Mesenteric fat pad (tissue), 1 donor: ENCODE measurements at places on chromosomes 1 and 21. TPM values are rescaled to one million over a fixed set of nuclear protein-coding genes. Genes with fewer than 3 reads are reported as not detected.

KCNC4 gene
- total RNA-seq = 12.8 TPM

ANKRD34A gene
- total RNA-seq = 0.74 TPM

PIK3R3 gene
- 72.6 TPM for total RNA-seq

SPRR2E gene
- total RNA-seq = not detected

KCNE2 gene
- not detected for total RNA-seq

RIIAD1 gene
- total RNA-seq = not detected

SUSD4 gene
- total RNA-seq = not detected

CRYBG2 gene
- total RNA-seq = 0.06 TPM

RGS18 gene
- total RNA-seq = 7.3 TPM

CFAP126 gene
- not detected for total RNA-seq

CYP4A22 gene
- total RNA-seq = 0.42 TPM

SETD4 gene
- total RNA-seq = 12.9 TPM

LIN28A gene
- total RNA-seq = not detected
